ENCODE measurements at places on chromosomes 7 and 10. TPM values are rescaled to one million over a fixed set of nuclear protein-coding genes. Genes with fewer than 3 reads are reported as not detected.

The TMEM130 gene
- 1.9 TPM for total RNA-seq

DNA sequence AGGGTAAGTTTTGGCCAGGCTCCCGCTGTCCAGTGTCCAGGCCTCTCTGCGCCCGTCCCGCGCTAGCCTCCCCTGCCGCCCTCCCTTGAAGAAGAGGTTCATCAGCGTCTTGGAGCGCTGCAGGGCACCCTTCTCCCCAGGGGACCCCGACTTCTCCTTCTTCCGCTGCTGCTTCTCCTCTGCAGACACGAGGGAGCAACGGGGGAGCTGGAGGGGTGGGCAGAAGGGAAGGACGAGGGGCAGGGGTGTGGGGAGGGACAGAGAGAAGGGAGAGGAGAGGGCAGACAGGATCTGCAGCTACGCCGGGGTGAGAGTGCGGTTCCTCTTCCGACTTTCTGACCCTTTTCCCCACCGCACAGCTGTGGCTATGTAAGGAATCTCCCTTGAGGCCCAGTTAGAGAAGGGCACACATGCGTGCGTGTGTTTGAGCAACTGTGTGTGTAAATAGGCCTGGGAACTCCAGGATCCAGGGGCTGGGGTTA, 12.8 kb downstream of the PDZD7 start:
- DNase-seq = no peak

- DNase-seq = no peak
Measured at GRCh38 chr10:102344067-102344466, 51.4 kb upstream of the NFKB2 start.

DNA sequence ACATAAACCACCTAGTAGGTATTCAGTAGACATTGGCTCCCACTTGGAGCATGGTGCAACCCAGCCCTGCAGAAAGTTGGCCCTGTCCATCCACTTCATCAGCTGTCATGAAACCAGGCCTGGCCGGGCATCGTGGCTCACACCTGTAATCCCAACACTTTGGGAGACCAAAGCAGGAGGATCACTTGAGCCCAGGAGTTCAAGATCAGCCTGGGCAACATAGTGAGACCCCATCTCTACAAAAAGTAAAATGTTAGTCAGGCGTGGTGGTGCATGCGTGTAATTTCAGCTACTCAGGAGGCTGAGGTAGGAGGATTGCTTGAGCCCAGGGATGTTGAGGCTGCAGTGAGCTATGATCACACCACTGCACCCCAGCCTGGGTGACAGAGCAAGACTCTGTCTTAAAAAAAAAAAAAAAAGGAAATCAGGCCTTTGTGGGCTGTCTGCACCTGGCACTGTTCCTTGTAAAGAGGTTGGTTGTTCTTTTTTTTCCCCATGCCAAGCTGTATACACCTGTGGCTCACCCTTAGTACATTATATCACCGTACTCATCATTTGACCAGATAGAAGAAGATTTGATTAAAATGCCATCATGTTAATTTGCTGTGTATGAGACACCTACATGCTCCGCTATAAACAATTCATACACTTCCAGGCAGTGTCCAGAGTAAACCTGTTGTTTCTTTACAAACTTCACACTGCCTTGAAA, 45.4 kb upstream of the GRID1 start:
- DNase-seq = no peak

DNA sequence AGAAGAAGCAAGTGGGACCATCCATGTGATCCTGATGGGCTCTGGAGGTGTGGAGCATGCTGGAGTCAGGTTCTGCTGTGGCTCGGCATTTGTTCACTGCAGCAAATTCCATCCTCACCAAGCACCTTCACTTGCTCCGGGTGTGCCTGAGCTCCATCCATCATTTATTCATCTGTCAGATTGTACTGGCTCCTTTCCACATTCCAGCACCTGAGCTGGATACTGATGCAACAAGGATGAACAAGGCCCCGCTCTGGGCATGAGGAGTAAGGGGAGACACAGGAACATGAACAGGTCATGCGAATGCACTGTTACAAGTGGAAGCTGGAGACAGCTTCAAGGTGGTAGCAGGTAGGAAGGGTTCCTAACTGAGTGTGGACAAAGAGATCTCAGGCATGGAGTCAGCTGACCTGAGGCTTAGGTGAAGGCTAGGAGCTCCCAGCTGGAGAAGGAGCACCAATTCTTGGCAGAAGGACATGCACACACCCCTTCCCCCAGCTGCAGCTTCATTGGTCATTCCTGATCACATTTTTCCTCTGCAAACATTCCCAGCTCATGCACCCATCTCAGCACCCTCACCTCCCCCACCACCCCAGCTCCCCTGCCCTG, 133.7 kb upstream of the ZMIZ1 start:
- DNase-seq = no peak

- DNase-seq = no peak
Measured at GRCh38 chr10:93494494-93494893, 1.9 kb upstream of the CEP55 start.

- DNase-seq = peak; percentile 63
Measured at GRCh38 chr10:119616882-119617570, 20.3 kb upstream of the TIAL1 start.

The GATA3 gene
- total RNA-seq = 0.72 TPM

The TMEM270 gene
- not detected for total RNA-seq

The CACNB2 gene
- 4.4 TPM for total RNA-seq

DNA sequence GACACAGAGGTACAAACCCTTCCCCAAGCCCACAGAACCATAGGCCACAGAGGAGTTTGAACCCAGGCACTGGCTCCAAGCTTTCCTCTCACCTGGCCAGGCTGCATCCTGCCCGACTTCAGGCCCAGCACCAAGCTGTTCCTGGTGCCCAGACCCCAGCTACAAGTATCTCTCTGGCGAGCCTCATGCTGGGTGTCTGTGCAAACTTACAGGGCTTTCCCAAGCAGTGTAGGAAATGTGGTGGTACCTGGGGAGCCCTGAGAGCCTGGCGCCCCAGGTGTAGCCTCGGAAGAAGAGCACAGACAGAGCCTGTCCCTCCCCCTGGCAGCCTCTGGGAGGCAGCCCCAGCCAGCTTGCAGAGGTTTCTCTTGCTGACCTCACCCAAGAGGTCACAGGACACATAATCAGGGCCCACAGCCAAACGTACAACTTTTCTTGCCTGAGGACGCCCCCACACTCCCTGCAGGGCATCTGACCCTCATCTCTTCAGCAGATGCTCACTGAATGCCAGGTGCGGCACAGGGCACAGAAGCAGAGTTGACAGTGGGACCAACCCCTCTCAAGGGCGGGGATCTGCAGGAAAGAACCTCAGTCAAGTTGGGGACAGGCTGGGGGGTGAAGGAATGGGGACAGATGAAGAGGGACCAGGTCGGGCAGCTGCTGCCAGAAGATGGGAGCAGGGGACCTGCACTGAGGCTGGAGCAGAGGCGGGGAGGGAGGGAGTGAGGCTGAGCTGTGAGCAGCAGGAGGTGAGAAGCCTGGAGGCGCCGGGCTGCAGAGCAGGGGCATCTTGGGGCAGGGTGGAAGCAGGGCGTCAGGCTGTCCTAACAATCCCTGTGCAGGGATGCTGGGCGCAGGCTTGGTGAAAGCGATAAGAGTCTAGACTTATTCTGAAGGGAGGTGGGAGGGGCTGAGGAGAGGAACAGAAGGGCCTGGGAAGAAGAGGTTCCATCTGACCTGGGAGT, 16.3 kb upstream of the MYL7 start:
- DNase-seq = no peak

- DNase-seq = no peak
Measured at GRCh38 chr7:84157171-84157570, 37.4 kb downstream of the SEMA3A start.

The SEPTIN14 gene
- total RNA-seq = 0.07 TPM

DNA sequence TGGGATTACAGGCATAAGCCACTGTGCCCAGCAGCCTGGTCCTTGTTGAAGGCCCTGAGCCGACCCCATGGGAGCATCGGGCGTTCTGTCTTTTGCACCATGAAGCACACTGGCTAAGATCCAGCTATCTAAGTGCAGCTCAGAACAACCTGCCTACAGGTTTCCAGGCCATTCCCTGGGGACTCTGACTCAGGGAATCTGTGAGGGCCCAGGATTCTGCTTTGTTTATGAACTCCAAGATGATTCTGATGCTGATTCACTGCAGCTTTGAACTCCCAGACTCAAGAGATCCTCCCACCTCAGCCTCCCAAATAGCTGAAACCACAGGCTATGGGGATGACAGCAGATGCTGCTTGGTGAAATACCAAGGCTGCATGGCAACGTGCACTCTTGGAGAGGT, 30.2 kb downstream of the NPTX2 start:
- DNase-seq = no peak

The PRSS2 gene
- 27.6 TPM for total RNA-seq

- DNase-seq = no peak
Measured at GRCh38 chr7:152674860-152675758, 832 bp downstream of the XRCC2 start.

- DNase-seq = no peak
Measured at GRCh38 chr10:101215397-101216206, 13.7 kb downstream of the LBX1 start.

GRCh38 chr10:517241-517830, 172.1 kb downstream of the DIP2C start:
- no peak for DNase-seq

The GDF2 gene
- not detected for total RNA-seq

DNA sequence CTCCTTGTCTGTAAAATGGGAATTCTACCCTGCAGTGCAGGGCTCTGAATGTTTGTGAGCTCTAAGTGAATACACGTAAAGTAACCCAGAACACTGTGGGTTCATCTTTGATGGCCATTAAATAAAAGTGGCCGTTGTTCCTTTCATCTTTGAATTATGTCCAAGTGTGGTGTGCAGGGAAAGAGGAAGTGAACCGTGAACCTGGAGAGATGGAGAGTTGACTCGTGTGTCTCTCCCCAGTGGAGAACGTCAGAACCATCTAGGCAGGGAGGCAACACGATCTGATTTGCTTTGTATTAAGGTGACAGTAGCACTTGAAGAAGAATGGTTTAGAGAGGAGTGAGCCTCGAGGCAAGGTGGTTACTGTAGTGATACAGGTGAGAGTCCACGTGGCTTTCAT, 93.5 kb upstream of the GJD4 start:
- DNase-seq = no peak

DNA sequence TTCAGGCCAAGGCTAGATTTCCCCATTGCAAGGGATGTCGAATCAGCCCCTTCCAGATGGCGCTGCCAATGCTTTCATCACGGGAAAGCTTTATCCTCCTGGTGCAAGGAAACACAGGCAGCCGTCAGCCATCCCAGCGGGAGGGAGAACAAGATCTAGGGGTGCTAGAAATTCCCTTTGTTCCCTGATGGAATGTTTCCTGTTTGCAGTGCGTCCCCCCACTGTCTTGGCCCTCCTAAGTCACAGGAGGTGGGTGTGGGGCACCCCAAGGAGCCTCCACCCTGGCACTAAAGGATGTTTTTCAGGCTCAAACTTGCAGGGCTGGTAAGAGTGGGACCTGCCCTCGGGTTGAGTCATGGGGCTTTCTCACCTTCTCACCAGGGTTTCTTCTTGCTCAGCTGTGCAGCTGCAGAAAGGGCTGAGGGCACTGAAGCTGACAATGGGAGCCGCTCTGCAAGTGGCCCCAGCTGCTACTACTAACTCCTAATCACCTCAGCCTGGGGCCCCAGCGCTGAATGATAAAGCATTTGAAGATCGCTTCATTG, 103.6 kb downstream of the PRPF18 start:
- DNase-seq = peak; percentile 26

DNA sequence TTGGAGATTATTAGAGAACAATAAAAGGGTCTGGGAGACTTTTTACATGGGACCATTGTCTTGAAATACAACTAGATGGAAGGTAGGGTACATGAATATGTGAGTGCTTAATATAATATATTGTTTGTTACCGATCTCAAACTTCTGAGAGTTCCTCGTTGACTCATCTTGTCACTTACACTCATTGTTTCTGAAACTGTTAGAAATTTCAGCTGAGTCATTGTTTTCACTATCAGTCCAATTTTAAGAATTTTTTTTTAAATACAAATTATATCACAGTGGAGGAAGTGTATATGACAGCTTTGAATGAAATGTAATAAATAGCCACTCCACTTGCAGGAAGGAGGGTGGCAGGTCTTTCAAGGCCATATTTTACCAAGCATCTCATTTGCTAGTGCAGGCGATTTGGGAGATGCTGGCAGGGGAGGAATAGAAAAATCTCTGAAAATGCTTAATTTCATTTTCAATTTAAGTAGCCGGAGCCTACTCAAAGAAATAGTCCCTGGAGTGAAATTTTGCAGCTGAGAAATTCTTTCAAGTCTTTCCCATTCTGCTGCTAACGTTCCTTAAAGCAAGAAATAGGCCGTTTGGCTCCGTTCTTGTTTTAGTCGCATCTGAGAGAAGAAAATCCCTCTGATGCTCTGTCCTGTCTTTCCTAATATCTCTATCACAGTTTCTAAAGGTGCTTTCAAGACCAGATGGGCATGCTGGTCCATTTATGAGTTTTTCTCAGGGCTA, 1404.2 kb upstream of the CELF2 start:
- DNase-seq = no peak

- DNase-seq = peak; percentile 85
Measured at GRCh38 chr10:120634659-120635058, 177.6 kb downstream of the PLPP4 start.

The MMP21 gene
- total RNA-seq = not detected

The OPALIN gene
- total RNA-seq = not detected

DNA sequence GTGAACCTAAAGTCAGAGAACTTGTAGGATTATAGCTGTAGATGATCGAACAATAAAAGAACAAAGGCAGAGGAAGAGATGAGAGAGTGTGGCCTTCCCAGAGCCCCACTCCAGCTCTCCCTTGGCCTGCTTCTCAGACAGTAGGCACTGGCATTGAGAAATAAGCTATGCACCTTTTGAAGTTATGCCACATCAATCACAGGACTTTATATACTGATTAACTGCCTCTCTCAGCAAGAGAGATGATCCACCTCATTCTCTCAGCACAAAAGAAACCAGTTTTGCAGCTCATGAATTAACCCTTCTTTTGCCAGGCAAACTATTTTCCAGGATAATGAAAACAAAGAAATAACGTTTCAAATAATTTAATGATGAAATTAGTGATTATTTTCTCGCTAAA, 22.0 kb upstream of the CTTNBP2 start:
- DNase-seq = no peak

The MRPS17 gene
- total RNA-seq = 25.6 TPM

- no peak for DNase-seq
Measured at GRCh38 chr10:28684986-28685580, 7.8 kb downstream of the BAMBI start.

The ECHS1 gene
- total RNA-seq = 88.8 TPM

DNA sequence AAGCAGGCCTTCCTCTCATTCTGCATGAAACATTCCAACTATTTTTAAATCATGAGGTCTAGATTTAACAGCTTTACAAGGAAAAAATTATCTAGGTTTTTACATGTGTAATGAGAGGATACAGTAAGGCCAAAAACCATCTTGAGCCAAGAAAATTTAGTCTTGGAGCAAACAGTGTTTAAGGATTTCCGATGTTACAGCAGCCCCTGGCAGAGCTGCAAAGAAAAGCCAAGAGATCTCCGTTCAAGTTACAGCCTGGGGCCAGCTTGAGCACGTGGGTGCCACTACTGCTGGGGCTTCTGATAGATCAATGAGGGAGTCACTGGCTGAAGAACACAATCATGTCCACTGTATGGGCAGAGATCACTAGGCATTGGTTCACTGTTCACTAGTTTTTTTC, 156.2 kb downstream of the EVX1 start:
- DNase-seq = no peak

Data from WTC11 (cell line).